ENCODE measurements at places on chromosomes 16 and 17. TPM values are rescaled to one million over a fixed set of nuclear protein-coding genes. Genes with fewer than 3 reads are reported as not detected.

ZNRF1 gene
- 34.5 TPM for total RNA-seq

NDRG4 gene
- total RNA-seq = 2.5 TPM

SBK1 gene
- 5.5 TPM for total RNA-seq

MYO15A gene
- 0.15 TPM for total RNA-seq

ERN1 gene
- 10.6 TPM for total RNA-seq

GRCh38 chr16:19366391-19366790 lies 51.3 kb upstream of the TMC5 start:
- H3K4me1 ChIP-seq = no peaks in the 10 kb centered on the region
- H3K27me3 ChIP-seq = peaks cover 3% of the 10 kb centered on the region
- DNase-seq = no peak
- H3K36me3 ChIP-seq = no peaks in the 10 kb centered on the region
- no peak overlapping the region for H3K27ac ChIP-seq

DNA sequence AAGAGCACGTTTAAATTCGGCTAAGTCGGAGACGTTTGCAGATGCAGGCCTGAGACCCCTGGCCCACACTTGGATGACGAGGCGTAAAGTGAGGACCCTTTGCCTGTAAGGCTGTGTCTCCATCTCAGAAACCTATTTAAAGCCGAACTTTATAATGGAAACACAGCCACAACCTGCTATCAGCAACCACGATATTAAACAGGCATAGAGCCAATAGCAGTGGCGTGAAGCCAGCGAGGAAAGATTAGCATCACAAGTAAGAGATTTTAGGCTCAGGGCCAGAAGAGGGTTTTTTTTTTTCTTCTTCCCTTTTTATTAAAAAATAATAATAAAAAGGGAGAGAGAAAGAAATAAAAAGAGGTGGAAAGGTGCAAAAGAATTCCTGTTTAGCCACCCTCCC lies 111.3 kb upstream of the NOL11 start:
- H3K4me3 ChIP-seq = no peak overlapping the region
- peaks cover 9% of the 10 kb centered on the region for H3K4me1 ChIP-seq
- no peak overlapping the region for H3K27ac ChIP-seq
- H3K36me3 ChIP-seq = no peaks in the 10 kb centered on the region
- DNase-seq = peak; percentile 58

- no peaks in the 10 kb centered on the region for H3K27me3 ChIP-seq
- H3K27ac ChIP-seq = no peak overlapping the region
- DNase-seq = no peak
- H3K36me3 ChIP-seq = no peaks in the 10 kb centered on the region
- no peak overlapping the region for H3K4me3 ChIP-seq
These were observed 70.4 kb downstream of the KSR1 start for GRCh38 chr17:27526604-27527002.

DNA sequence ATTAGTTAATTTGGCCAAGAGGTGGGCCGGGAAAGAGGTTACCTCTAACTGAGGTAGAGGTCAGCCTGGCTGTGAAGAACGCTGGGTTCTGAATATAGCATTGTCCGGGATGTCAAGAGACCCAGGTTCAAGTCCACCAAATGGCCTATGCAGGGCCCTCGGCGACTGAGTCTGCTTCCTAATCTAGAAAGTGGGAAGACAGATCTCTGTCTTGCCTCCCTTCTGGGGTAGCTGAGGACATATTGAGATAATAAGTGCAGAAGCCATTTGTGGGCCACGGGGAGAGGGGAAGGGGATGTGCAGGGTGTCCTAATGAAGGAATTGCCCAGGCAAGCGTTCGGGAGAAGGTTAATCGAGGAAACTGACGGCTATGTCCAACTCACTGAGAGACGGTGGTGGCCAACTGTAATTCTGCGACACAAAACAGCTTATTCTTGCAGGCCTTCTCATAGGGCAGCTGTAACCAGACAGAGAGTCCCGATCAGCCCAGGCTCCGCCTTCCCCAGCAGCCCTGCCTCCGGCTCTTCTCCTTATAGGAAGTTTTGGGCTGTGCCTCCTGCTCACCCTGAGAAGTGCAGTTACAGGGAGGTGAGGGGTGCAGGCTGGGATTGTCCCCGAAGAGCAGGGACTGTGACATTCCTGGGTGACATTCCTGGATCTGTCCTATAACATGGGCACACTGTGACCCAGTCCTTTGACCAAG lies 15.9 kb downstream of the HASPIN start:
- H3K4me3 ChIP-seq = no peak overlapping the region
- H3K27ac ChIP-seq = no peak overlapping the region
- H3K36me3 ChIP-seq = no peaks in the 10 kb centered on the region
- no peak for DNase-seq

DNA sequence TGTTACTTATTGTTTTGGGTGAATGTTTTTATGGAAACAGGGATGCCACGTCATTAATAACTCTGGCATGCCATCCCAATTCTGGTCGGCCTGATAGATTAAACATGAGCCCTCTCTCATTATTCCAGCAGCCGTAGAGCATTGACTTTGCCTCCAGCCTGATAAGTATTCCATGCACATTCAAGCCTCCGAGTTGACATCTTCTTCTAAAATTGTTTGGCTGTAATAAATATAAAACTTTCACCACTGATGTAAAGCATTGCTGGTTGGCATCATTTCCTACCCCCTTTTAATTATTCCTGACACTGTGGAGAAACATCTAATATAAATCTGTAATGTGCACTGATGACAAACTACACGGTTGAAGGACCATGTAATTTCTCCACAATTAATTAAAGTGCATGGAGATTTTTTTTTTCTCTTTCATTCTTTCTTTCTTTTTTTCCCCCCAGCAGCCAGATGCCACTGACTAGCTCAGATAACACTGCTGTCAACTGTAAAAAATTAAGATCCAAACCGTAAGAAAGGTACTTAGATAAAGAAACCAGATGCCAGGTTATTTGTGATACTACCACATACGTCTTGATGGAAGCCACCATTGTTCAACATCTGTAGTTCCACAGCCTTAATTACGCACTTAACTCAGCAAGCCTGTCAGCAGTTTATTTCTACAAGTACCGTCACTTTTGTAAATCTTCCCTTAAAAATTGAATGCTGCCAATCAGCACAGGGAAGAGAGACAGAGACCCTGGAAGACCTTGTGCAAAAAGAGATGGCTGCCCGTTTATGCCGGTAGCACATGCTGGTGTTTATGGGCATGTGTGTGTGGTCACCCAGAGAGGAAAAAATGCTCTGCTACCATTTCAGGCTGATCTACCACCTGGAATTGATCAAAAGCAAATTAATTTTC lies 237.7 kb downstream of the IRX3 start:
- H3K36me3 ChIP-seq = no peaks in the 10 kb centered on the region
- no peak overlapping the region for H3K4me3 ChIP-seq
- no peak for DNase-seq
- no peak overlapping the region for H3K27ac ChIP-seq
- no peaks in the 10 kb centered on the region for H3K27me3 ChIP-seq

GRCh38 chr17:13513039-13513405 lies 88.7 kb downstream of the HS3ST3A1 start:
- no peaks in the 10 kb centered on the region for H3K36me3 ChIP-seq
- no peaks in the 10 kb centered on the region for H3K27me3 ChIP-seq
- no peak for DNase-seq
- H3K27ac ChIP-seq = no peak overlapping the region
- H3K4me3 ChIP-seq = no peak overlapping the region
- no peaks in the 10 kb centered on the region for H3K4me1 ChIP-seq

GRCh38 chr17:68205251-68205807 lies 42.5 kb upstream of the AMZ2 start:
- no peaks in the 10 kb centered on the region for H3K36me3 ChIP-seq
- H3K4me1 ChIP-seq = peaks cover 12% of the 10 kb centered on the region
- peak; percentile 94 for DNase-seq
- H3K27ac ChIP-seq = peak overlapping the region; percentile 71
- H3K4me3 ChIP-seq = peak overlapping the region; percentile 85
- H3K27me3 ChIP-seq = no peaks in the 10 kb centered on the region

DNA sequence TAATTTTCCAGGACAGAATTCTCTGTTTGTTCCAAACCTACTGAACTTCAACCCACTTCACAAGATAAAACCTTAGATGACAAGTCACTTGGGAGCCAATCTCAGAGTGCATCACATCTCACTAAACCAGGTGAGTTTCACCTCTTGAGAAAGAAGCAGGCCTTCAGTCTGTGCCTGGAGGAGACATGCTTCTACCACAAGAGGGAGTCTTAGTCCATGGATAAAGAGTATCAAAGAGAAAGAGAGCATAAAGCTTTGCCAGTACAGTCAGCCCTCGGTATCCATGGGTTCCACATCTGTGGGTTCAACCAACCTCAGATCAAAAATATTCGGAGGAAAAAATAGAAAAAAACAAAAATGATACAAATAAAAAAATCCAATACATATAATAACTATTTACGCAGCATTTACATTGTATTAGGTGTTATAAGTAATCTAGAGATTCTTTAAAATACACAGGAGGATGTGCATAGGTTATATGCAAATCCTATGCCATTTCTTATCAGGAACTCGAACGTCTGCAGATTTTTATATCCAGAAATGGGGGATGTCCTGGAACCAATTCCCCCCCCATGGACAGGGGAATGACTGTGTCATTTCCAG lies 37.7 kb downstream of the DUSP14 start:
- peaks cover 93% of the 10 kb centered on the region for H3K36me3 ChIP-seq
- H3K4me3 ChIP-seq = no peak overlapping the region
- no peak for DNase-seq
- H3K27me3 ChIP-seq = no peaks in the 10 kb centered on the region
- H3K27ac ChIP-seq = no peak overlapping the region

DNA sequence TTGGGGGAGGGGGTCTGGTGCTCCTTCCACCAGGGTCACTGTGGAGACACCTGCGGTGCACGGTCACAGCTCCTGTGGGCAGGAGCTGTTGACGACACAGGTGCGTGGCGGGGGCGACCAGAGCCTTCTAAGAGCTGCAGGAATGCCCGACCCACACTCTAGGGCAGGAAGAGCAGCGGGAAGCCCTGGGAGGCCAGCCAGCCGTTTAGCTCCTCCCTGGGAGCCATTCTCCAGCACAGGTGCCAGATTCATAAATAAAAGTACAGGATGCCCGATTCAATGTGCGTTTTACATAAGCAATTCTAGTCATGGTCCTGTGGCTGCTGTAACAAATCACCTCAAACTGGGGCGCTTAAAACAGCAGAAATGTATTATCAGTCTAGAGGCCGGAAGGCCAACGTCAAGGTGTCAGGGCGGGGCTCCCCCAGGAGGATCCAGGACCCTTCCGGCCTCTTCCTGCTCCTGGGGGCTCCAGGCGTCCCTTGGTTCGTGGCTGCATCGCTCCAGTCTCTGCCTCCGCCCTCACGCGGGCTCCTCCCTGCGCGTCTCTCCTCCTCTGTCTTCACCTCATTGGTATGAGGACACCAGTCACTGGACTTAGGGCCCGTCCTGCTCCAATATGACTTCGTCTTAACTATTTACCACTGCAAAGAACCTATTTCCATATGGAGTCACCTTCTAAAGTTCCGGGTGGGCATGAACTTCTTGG lies 155.4 kb downstream of the FOXL1 start:
- H3K27ac ChIP-seq = no peak overlapping the region
- no peaks in the 10 kb centered on the region for H3K4me1 ChIP-seq
- no peak for DNase-seq

Data from psoas muscle (tissue), 8 donors.